ENCODE measurements at places on chromosomes 7 and 10.

DNA sequence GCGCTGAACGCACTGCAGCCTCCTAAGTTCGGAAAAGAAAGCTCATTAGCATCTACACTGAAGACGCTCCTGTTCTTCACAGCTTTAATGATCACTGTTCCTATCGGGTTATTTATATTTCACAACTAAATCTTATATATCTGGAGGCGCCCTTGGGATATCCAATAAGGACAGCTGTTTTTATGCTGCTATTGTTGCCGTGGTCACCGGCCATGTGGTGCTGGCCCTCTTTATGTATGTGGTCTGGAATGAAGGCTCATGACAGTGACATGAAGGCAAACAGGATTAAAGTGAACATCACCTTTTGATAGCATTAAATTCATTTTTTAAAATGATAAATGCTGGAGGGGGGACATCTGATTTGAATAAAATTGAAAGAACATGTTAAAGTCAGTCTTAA, 8.8 kb downstream of the BLVRA start:
- no peak for DNase-seq

DNA sequence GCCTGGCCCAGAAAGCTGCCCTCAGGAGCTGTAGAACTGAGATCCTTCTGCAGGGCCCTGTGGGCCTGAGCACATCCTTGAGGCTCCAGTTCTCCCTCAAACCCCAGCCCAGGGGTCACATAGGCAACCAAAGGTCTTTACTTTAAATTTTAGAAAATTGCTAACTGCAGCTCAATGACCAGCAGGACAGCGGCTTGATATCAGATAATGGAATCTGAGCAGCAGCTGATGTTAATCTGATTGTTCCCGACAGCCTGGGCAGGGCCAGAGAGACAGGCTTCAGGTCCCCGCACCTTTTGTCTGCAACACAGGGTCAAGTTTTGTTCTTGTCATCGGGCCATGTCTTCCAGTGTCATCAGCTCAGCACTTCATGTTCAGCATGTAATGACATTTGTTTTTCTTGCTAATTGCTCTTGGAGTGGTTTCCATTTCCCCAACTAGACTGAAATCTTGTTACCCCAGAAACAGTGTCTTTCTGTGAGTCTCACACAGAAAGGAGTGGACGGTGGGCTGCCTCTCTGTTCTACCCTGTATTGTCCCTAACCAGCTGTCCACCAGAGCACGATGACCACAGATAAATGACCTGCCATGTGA, 91.0 kb downstream of the PAXIP1 start:
- no peak for DNase-seq

DNA sequence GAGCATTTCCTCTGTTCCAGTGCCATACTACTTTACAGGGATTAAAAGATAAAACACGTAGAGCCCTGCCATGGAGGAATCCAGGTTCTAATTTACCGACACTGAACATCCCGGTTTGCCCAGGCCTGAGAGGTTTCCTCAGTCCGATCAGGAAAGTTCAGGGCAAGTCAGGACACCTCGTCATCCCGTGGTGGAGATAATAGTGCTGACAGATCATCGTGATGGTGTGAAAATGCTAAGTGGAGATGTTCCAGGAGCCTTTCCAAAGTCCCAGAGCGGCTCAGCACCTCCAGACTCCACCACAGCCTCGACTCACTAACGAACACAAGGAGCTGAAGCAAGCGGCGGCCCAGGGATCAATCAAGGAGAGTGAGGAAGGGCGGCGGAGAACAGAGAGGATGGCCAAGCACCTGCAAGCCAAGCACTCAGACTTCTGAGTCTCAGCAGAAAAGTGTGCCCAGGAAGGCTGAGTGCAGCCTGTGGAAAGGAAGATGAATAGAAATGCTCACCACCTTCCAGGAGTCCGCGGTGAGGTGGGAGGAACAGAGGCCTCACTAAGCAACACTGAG, 103.7 kb upstream of the VWC2 start:
- no peak for DNase-seq

DNA sequence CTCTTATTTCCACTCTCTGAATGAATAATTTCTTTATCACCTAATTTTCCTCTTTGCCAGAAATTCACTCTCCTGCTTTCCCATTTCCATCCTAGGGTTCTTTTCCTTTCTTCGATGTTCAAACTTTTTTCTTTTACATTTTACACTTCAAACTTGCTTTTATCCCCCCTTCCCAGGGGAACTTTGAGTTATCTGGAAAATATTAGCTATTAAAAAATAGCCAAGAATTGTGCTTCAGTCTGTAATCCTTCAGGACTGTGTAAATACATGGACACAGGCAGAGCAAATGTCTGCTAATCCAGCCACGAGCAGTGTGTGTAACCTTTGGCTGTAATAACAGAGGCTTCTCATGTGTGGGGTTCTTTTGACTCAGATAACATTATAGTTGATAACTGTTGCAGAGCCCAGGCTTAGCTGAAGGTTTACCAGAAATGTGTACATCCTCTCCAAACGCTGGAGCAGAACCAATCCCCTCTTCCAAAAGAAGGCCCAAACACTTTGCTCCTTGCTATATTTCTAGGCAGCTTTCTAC, 4.6 kb downstream of the ASB4 start:
- no peak for DNase-seq

DNA sequence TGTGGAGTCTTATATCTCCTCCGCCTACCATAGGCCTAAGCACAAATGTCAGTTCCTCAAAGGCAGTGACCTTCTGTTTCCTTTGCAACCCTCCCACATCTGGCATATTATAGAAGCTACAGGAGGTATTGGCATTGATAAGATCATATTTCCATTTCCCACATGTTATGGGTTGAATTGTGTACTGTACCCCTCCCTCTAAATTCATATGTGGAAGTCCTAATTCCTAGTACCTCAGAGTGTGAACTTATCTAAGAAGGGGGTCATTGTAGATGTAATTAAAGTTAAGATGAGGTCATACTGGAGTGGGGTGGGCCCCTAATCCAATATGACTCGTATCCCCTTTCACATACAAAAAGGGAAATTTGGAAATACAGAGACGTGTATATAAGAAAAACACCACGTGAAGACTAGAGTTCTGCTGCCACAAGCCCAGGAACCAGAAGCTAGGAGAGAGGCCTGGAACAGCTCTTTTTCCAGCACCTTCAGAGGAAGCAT, 6.1 kb upstream of the LAMB4 start:
- DNase-seq = no peak

GRCh38 chr7:90187507-90188050, 24.0 kb upstream of the STEAP2 start:
- no peak for DNase-seq

- no peak for DNase-seq
Measured at GRCh38 chr10:88297103-88297502, 286.0 kb downstream of the RNLS start.

DNA sequence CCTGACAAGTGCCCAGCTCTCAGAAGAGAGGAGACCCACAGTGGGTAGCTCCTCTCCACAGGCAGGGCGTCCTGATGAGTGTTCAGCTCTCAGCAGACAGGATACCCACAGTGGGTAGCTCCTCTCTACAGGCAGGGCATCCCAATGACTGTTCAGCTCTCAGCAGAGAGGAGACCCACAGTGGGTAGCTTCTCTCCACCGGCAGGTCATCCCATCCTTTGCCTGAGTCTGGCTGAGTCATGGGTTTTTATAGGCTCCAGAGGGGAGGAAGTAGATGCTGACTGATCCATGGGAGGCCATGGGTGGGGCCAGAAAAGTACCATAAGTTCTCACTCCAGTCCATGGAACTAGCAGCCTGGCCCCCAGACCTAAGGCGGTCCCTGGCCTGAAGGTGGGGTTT, 18.5 kb downstream of the CFAP70 start:
- DNase-seq = no peak

GRCh38 chr7:40232242-40232893, 97.6 kb downstream of the SUGCT start:
- no peak for DNase-seq

- DNase-seq = no peak
Measured at GRCh38 chr10:89158446-89158845, 48.7 kb downstream of the CH25H start.

GRCh38 chr10:113056030-113056429, 106.0 kb downstream of the TCF7L2 start:
- DNase-seq = no peak

DNA sequence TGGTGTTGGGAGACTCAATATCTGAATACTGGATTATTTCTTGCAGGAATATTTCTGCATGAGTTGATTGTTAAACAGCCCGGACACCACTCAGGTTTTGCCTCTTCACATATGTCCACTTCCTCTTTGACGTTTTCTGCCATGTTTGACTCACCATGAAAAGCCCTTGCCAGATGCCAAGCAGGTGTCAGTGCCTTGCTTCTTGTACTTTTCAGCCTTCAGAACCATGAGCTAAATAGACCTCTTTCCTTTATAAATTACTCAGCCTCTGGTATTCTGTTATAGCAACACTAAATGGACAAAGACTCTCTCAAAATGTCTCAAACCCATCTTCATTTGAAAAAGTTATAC, 24.7 kb upstream of the MACC1 start:
- no peak for DNase-seq

DNA sequence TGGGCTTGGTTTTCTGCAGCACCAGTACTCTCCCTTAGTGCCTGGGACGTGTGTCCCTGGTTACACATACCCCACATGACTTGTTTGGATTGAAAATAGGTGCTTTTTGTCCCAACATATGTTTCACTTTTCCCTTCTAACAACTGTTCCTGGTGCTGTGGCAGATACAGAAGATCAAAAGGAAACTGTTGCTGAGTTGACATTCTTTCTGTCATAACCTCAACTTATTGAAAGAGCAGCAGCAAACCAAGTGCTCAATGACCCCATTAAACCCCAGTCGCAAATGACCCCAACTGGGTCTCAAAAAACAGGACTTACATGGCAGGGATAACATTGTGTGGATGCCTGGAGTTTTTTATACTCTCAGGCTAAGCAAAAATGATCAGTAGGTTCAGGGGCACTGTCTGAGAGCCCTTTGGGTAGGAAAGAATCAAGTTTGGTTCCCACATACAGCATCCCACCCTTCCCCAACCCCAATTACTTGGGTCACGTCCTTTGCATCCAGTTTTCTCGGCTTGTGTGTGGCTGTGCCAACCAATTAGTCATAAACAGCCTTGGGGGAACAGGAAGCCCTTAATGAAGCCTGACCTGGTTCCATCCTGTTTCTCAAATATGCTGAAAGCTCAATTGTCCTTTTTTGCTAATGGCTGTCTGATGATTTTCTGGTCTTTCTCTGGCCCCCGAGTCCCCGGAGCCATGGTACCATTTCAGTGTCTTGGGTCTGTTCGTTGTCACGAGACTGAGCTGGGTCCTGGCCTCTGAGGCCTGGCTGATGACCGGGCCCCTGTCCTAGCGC, 4.9 kb downstream of the HKDC1 start:
- DNase-seq = no peak

GRCh38 chr7:129993275-129993674, 40.5 kb upstream of the UBE2H start:
- DNase-seq = no peak

GRCh38 chr10:101237982-101238731, 8.9 kb upstream of the LBX1 start:
- DNase-seq = no peak

DNA sequence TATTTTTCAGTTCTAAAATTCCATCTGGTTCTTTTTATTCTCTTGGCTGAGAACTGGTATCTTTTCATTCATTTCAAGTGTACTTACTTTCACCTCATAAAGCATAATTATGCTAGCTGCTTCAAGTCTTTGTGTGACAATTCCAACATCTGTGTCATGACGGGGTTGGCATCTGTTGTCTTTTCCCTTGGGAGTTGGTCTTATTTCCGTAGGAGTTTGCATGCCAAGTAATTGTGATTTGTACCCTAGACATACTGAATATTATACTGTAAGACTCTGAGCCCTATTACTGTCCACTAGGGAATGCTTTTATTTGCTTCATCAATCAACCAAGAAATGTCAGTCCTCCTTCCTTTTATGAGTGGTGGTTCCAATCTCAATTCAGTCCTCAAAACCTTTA, 24.6 kb upstream of the HUS1 start:
- no peak for DNase-seq

DNA sequence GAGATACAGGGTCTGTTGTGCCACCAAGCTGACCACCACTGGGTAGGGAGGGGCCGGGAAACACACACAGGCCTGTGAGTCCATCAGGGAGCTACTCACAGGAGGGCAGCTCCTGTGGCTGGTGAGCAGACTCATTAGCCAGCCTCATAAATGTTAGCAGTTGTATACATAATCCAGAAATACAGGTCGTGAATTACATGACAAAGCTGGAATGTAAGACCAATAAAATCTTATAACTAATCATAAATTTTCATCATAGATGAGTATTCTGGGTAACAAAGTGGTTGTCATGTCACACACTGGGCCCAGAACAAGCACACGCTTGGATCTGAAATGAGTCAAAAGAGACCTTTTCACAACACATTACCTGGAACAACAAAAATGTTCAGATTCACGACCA, 642.6 kb upstream of the AUTS2 start:
- DNase-seq = no peak

DNA sequence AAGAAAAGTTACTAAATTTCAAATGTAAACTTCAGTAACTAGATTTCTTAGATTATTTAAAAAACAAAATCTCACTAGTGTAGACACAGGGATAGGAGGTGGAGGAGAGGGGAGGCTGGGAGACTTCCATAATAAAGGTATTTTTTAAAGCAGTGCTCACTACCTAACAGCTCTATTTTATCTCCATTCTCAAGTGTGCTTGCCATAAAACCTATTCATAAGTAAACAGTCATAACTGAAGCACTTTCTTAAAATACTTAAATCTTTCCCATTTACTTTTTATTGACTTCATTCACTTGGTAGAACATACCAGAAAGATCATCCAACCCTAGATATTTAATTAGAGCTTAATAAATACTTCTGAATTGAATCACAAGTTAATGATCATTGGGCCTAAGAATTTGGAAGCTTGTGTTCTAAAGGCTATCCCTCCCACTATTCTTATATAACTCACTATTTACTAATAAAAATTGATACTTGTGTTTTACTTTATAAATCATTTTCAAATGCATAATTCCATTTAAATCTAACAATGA, 107.4 kb downstream of the SNX13 start:
- no peak for DNase-seq

DNA sequence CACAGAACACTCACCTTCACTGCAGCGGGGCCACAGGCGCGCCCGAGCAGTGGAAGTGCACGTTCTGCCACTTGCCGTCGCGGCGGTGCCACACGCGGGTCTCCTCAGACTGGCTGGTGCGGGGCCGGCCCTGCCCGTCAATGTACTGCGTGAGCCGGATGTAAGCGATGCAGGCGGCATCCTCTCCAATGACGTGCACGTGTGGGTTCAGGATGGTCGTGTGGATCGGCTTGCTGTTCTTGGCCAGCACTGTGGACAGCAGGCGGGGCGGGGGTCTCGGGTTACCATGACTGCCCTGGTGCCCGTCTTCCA, 19.2 kb downstream of the YKT6 start:
- no peak for DNase-seq

All from omental fat pad (tissue), 4 donors.